CD4-positive, alpha-beta T cell treated with Interleukin-6 at 100 ng/mL for 8 hours (primary cell): ENCODE measurements at places on chromosomes 5 and 9.
A peak's percentile ranks its signal among the peaks of the same experiment; 100 is the strongest.

- DNase-seq: no peak
Observed at GRCh38 chr9:6782981-6783380, 25.2 kb downstream of the KDM4C start.

- no peak for DNase-seq
Observed at GRCh38 chr5:129271308-129271707, 176.8 kb downstream of the ISOC1 start.

- DNase-seq: no peak
Observed at GRCh38 chr5:160312960-160313727, 780 bp upstream of the CCNJL start.

DNA sequence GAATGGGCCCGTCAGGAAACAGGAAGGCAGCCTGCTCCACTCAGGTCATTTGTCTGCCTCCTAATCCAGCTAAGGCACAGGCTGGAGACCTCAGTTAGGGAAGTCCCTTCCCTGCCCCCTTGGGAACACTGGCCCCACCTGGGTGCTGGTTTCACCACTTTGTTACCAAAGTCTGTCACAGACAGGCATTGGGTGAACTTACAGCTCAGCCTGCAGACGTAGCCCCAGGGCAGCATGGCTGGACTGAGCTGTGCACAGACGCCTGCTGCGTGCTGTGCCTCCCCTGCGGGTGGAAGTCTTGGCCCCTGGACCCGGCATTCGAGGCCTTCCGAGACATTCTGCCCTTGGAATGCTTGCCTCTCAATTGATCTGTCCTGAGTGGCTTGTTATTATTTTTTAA is 48.9 kb downstream of the TENT4A start:
- DNase-seq: no peak

DNA sequence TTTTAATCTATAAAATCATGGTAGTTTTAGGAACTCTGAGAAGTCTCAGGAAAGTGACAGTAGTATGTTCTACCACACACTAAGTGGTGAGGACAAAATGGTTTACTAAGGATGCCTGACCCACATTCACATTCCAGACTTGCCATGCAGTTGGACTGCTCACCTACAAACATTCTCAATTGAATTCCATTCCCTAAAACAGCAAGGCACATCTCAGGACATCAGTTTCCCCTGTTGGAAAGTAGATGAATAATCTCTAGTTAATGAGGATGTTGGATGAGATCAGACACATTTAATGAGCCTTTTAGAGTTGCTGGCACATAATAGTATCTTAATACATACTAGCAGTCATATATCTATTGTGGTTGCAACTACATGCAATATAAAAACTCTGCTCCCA is 76.6 kb downstream of the ZNF618 start:
- no peak for DNase-seq

DNA sequence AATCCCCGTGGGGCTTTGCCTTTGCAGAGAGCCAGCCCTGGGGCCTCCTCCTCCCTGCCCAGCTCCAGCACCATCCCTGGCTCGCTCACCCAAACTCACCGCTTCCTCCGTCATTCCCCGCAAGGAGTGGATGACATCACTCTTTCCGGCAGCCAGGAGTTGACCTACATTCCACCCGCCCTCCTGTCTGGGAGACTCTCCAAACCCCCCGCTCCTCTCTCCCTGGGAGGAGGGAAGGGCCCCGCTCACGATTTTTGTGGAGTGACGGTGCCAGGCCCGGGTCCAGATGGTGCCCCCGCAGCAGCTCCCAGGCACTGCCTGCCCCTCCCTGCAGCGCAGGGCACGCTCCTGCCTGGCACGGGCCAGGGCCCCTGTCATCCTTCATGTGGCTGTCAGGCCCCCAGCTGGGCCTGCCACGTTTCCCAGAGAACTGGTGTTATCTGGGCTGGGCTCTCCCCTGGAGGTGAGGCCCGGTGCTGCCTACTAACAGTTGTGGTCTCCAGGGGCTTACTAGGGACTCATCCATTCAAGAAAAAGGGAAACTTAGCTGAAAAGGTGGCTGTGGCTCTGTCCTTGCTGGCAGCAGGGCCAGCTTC is 52.3 kb downstream of the NTNG2 start:
- no peak for DNase-seq

DNA sequence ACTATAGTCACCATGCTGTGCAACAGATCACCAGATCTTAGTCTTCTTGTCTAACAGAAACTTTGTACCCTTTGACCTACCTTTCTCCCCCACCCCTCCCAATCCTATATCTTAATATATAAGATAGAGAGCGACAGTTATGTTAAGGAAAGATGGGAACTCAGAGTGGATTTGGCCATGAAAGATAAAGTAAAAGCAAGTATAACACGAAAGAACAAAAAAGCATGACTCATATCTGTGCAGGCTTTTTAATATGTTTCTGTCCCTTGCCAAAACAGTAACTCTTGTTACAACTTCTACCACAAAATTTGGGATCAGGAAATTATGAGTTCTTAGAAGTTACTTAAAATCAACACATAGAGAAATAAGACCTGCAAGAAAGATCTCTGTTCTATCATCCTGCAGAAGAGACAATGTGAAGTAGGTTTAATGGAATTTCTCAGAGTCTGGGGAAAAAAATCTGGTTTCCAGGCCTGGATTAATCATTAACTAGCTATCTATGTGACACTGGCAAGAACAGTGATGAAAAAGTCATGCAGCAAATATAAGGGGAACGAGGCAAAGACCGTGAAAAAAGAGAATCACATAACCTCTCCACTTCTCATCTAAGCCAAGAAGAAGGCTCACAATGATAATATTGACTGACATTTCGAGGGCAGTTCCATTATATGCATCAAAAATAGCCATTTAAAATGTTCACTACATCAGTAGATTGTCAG is 18.6 kb downstream of the BAAT start:
- DNase-seq: no peak

DNA sequence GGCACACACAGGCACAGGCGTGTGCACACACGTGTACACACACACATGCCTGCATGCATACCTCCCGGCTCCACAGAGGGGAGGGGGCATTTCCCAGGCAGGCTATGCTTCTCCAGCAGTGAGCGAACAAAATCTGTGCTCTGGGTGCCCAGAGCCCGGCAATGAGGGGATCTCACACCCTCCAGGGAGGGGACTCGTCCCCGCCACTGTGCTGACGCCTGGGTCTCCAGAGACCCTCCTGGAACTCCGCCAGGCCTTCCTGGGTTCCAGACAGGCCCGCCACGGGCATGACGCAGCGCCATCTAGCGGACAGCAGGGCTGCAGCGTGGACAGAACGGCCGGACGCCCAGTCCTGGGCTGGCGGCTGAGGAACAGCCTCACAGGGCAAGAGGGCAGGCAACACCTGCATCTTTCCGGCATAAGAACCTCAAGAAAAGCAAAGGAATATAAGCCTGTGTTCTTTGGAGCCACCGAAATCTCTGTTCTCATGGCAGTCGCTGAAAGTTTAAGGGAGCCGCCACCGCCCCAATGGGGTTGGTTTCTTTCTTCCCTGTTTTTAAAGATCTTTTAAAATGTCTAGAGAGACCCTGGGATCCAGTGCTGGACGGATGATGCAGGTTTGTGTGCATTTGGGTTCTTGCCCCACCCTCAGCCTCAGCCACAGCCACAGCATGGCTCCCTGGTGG is 135.6 kb upstream of the PPP1R26 start:
- DNase-seq: peak; percentile 26
